ENCODE measurements at places on chromosomes 2 and 18.

DNA sequence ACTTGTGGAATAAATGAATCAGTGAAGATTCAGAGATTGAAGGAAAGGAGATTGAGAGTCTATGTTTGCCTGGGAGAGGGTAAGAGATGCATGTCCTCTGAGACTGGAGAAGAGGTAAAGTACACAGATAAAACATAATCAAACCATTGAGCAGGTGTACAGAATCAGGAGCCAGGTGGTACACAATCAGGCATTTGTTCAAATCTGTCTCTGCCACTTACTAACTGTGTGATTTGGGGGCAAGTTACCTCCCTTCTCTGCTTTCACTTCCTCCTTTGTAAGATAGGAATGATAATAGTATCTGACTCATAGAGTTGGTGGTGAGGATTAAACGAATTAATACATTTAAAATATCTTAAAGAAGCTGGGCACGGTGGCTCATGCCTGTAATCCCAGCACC is 94.0 kb downstream of the CDK15 start:
- no peak for DNase-seq

GRCh38 chr2:176414641-176415040 is 145.4 kb downstream of the MTX2 start:
- no peak for DNase-seq

DNA sequence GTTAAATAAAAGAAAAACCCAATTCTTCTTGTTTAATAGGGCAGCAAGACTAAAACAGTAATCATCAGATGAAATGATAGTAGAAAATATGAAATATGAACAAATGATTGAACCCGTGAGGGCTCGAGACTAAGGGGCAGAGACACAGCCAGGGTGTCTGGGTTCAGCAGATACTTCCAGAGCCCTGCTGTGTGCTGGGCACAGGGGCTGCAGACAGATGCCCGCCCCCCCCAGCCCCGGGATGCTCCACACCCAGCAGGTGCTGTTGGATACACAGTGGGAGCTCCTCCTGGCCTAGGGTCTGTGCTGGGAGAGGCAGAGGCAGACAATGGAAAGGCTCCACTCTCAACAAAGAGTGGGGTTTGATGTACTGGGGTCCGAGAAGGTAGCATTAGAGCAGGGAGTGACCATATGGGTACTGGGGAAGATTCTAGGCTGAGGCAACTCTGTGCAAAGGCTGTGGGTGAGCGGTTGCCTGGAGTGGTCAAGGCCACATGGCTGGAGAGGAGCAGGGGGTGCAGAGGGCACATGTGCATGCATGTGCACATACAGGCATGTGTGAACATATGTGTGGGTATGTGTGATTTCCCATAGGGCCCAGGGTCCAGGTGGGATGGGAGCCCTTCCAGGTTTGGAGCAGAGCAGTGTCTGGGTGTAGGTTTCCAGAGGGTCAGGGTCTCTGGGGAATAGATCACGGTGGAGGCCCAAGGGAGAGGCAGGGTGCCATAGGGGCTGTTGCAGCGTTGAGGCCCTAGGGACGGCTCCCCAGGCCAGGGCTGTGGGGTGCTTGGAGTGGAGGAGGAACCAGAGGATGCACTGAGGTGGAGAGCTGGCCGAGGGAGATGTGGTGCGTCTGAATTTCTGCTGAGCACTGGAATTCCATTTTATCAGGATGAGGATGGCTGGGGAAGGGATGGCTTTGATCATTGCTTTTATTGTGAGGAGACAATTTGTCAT is 36.7 kb downstream of the LDLRAD4 start:
- no peak for DNase-seq

GRCh38 chr2:133377599-133377998 is 190.7 kb downstream of the NCKAP5 start:
- DNase-seq: no peak

GRCh38 chr2:165475277-165476004 is 5.9 kb downstream of the CSRNP3 start:
- DNase-seq: no peak

DNA sequence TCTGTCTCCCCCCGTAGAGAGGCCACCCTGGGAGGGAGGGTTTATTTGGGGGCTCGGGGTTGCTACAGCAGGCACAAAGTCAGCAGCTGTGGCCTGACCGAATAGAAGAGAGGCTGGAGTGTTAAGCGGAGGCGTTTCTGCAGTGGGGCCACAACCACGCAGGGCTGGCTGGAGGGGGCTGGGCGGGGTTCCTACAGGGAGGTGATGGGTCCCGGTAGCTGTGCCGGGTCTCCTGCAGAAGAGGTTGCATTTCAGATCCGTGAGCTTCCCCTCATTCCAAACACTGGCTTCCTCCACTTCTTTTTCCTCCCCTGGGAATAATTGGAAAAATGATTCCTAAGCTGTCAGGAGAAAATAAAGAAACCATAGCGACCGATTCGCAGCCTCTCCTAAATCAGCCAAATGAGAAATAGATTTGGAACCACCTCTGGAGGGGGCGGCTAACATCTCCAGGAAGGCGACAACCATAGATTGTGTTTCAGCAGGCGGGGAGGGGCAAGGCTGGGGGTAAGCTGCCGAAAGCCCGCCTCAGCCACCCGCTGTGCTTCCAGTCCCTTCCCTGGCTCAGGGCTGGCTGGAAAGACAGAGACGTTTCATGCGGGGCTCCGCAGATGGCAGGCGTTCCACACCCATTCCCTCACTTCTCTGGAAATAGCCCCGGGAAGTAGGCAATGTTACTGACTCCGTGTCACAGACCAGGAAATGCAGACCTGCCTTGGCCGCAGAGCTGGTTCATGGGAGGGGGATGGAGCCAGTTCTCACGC is 85.6 kb upstream of the TAF1B start:
- no peak for DNase-seq

DNA sequence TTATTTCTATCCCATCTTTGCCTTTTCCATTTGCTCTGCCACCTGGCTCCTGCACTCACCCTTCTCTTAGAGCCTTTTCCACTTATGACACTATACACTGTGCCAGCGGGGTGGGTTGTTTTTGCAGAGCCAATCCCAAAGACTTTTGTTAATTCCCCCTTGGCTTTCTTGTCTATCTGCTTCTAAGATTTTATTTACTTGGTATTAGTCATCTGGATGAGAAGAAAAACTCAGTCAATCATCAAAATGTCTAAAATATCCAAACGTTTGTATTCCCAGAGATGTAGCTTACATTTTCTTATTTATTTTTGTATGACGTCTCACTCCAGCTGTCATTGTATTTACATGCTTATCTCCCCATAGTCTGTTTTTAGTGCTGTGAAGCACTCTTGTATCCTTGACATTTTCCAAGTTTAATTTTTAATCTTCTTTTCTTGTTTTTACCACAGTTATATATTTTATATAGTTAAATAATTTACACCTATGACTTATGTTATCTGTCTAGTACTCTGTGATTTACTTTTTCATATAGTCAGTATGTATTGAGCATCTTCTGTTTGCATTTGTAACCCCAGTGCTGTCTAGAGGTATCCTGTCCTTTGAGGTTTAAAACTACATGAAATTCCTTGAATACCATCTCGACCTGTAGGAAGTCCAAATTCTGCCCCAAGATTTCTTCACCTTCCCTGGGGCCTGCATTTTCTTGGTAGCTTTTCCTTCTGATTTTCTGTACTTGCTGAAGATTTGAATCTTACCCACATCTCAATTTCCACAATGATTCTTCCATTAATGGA is 55.1 kb downstream of the COL4A3 start:
- DNase-seq: no peak

- no peak for DNase-seq
Observed at GRCh38 chr2:64092502-64092901, 51.7 kb downstream of the PELI1 start.
